ENCODE measurements at places on chromosomes 11 and 22. TPM values are rescaled to one million over a fixed set of nuclear protein-coding genes. Genes with fewer than 3 reads are reported as not detected.
A peak's percentile ranks its signal among the peaks of the same experiment; 100 is the strongest.

DNA sequence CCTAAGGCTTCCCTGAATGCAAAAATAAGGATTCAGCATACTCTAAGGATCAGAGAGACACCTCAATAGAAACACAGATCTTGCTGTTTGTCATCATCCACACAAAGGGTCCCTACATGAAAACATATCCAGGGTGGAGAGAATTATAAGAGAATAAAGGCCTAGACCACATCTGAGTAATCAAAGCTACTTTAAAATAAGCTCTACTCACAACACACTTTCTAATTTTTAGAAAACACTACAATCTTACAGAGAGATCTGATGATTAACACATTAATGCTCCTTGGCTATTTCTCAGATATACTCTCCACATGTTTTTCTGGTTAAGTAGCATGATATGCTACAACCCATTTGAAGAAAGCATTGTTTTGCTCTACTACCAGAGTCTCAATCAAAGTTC, 108.2 kb downstream of the ETS1 start:
- no peaks in the 10 kb centered on the region for H3K27me3 ChIP-seq
- peaks cover 8% of the 10 kb centered on the region for H3K4me1 ChIP-seq
- H3K36me3 ChIP-seq: peaks cover 58% of the 10 kb centered on the region
- no peak overlapping the region for H3K27ac ChIP-seq

DNA sequence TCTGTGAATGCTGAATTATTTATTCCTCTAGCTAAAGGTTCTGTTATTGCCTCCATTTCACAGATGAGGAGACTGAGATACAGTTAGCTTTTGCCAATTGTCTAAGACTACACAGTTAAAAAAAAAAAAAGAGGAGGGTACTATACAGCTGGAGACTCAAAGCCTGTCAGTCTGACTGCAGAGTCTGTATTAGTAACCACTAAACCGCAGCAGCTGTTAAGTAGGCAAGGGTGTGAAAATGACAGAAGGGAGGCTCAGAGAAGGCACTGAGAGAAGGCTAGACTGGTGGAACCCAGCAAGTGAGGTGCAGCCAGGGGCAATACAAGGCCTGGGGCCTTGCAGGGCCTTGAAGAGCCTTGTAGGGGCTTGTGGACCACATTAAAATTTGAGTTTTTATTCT, 181.2 kb downstream of the CSNK2A3 start:
- no peak for DNase-seq
- no peaks in the 10 kb centered on the region for H3K27me3 ChIP-seq
- no peaks in the 10 kb centered on the region for H3K4me1 ChIP-seq
- no peak overlapping the region for H3K4me3 ChIP-seq
- no peaks in the 10 kb centered on the region for H3K36me3 ChIP-seq

- H3K36me3 ChIP-seq: no peaks in the 10 kb centered on the region
- no peaks in the 10 kb centered on the region for H3K4me1 ChIP-seq
- H3K4me3 ChIP-seq: no peak overlapping the region
- no peak for DNase-seq
These were observed 57.2 kb upstream of the SHANK2 start for GRCh38 chr11:71309611-71310010.

DNA sequence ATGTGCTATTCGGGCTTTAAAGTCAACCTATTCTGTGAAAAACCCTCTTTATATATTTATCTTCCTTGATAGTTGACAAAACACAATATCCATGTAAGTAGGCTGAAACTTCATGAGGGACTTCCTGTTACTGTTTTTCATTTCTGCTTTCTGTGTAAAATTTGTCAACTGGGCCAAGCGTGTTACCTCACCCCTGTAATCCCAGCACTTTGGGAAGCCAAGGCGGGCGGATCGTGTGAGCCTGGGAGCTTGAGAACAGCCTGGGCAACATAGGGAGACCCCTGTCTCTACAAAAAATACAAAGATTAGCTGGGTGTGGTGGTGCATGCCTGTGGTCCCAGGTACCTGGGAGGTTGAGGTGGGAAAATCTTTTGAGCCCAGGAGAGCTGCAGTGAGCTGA, 66.5 kb upstream of the SLC25A18 start:
- no peak for DNase-seq
- peaks cover 68% of the 10 kb centered on the region for H3K27me3 ChIP-seq
- no peaks in the 10 kb centered on the region for H3K36me3 ChIP-seq
- H3K27ac ChIP-seq: no peak overlapping the region
- no peaks in the 10 kb centered on the region for H3K4me1 ChIP-seq

The TMA7B gene
- not detected for polyA plus RNA-seq

The TIGD3 gene
- 0.41 TPM for polyA plus RNA-seq

The ALG8 gene
- 42.0 TPM for polyA plus RNA-seq

- H3K27me3 ChIP-seq: no peaks in the 10 kb centered on the region
- H3K4me3 ChIP-seq: no peak overlapping the region
- H3K36me3 ChIP-seq: no peaks in the 10 kb centered on the region
- H3K27ac ChIP-seq: no peak overlapping the region
- no peak for DNase-seq
- peaks cover 7% of the 10 kb centered on the region for H3K4me1 ChIP-seq
These were observed 2.9 kb upstream of the MGAT3 start for GRCh38 chr22:39453765-39454378.

GRCh38 chr11:11477695-11478420, 124.8 kb upstream of the CSNK2A3 start:
- no peak overlapping the region for H3K4me3 ChIP-seq
- H3K4me1 ChIP-seq: no peaks in the 10 kb centered on the region
- DNase-seq: no peak
- H3K27me3 ChIP-seq: no peaks in the 10 kb centered on the region

The OR52N1 gene
- polyA plus RNA-seq: not detected

The TRIM48 gene
- not detected for polyA plus RNA-seq

DNA sequence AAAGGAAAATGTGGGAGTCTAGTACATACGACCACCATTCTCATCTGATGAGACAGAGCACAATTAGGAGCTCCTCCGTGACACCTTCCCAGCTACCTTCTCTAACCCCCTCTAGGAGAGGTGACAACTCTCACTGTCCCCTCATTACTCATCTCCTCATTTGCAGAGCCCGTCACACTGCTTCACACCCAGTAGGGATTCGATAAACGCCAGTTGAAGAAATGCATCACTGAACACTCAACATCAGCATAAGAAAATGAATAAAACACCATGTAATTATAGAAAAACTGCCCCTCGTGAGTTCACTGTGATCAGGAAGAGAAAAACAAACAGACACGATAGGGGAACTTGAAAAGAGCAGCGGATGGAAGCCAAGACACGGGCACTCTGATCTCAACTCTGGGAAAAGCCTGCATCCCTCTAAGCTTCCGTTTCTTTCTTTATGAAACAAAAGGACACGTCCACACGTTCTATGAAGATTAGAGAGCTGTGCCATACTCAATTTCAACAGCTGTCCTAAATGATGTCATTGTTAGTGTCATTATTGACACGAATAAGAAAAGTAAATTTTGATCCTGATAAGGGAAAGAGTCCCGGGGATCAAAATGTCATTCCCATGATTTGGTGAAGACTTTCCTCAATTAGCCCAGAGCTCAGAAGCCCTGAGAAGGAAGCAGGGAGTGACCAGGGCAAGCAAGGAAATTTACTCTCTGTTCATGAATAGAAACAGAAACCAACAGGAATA, 356.9 kb downstream of the LARGE1 start:
- no peaks in the 10 kb centered on the region for H3K27me3 ChIP-seq
- no peak overlapping the region for H3K4me3 ChIP-seq
- no peaks in the 10 kb centered on the region for H3K36me3 ChIP-seq
- no peak overlapping the region for H3K27ac ChIP-seq
- H3K4me1 ChIP-seq: no peaks in the 10 kb centered on the region

GRCh38 chr11:92278791-92279433, 54.3 kb downstream of the FAT3 start:
- no peaks in the 10 kb centered on the region for H3K27me3 ChIP-seq
- no peak for DNase-seq
- H3K27ac ChIP-seq: no peak overlapping the region
- H3K4me3 ChIP-seq: no peak overlapping the region

DNA sequence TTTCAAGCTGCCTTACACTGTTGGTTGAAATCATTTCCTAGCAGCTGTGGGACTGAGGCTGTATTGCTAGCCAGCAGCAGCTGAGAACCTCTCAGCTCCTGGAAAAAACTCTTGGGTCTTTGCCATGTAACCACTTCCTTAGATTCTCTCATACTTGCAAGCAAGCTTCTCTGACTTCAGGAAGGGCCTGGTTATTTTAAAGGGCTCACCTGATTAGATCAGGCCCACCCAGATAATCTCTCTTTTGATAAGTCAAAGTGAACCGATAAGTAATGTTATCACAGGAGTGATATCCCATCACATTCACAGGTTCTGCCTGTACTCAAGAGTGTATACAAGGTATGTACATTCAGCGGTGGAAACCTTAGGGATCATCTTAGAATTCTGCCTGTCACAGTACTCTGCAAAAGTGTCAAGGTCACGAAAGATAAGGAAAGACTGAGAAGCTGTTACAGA, 7.4 kb upstream of the CLPB start:
- H3K4me3 ChIP-seq: no peak overlapping the region
- no peaks in the 10 kb centered on the region for H3K27me3 ChIP-seq
- no peaks in the 10 kb centered on the region for H3K4me1 ChIP-seq

DNA sequence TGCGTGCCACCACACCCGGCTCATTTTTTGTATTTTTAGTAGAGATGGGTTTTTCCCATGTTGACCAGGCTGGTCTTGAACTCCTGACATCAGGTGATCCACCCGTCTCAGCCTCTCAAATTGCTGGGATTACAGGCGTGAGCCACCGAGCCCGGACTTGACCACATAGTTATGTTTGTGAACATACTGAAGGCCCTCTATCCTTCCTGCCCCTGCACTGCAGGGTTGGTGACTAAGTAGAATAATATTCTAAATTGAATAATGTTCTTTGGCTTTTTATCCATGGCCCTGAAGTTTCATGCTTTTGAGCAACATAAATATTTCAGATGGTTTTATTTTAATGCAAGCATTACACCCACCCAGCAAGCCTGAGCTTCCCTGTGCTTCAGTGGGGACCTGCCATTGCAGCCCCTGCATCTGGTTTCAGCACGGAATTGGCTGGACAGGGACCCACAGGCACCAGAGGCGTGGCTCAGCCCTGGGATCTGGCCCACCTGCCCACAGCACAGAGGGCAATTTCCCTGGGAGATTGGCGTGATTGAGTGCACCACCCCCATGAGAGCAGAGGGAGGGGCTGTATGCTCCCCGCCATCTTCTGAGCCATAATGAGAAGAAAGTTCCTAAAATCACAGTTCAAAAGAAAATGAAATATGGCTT, 460.5 kb downstream of the BRD1 start:
- H3K4me1 ChIP-seq: peaks cover 6% of the 10 kb centered on the region
- H3K27me3 ChIP-seq: peaks cover 7% of the 10 kb centered on the region
- no peak for DNase-seq

- DNase-seq: no peak
- no peak overlapping the region for H3K4me3 ChIP-seq
- no peaks in the 10 kb centered on the region for H3K36me3 ChIP-seq
- no peaks in the 10 kb centered on the region for H3K27me3 ChIP-seq
These were observed 111.4 kb upstream of the PITPNB start for GRCh38 chr22:28030473-28030872.

GRCh38 chr22:44620129-44620840, 81.7 kb upstream of the PRR5 start:
- H3K27me3 ChIP-seq: no peaks in the 10 kb centered on the region
- H3K27ac ChIP-seq: no peak overlapping the region
- no peak overlapping the region for H3K4me3 ChIP-seq
- DNase-seq: peak; percentile 75
- H3K4me1 ChIP-seq: no peaks in the 10 kb centered on the region
